Activated CD4-positive, CD25-positive, alpha-beta regulatory T cell treated with anti-CD3 and anti-CD28 coated beads, Interleukin-2, amount 50 U/mL, for 16 hours (primary cell): ENCODE measurements at places on chromosomes 6 and 20.

DNA sequence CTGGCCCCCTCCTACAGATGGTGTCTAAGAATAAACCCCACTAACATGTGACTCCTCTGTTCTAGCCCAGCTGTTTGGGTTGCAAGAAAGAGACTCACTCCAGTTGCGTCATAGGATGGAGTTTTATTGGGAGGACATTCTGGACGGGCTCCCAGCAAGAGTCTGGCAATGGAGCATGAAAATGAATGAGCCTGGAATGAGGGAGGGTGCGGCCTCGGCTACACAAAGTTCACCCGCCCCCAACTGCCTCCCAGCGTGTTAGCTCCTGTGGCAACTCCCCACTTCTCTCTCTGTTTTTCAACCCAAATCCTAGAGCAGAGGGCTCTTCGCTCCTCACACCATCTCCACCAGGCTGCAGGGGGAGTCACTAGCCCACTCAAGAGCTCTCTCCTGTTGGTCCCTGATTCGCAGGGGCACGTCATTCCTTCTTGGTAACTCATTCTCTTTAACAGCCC is 5.1 kb upstream of the ADAM33 start:
- DNase-seq = no peak

GRCh38 chr6:89297695-89298351 is 17.3 kb downstream of the GABRR2 start:
- DNase-seq = no peak

- DNase-seq = no peak
Observed at GRCh38 chr20:46550461-46550860, at the start of gene OCSTAMP. Gene OCSTAMP (minus strand): TSS chr20:46550654. CDS start chr20:46550560, 94 bp downstream.

DNA sequence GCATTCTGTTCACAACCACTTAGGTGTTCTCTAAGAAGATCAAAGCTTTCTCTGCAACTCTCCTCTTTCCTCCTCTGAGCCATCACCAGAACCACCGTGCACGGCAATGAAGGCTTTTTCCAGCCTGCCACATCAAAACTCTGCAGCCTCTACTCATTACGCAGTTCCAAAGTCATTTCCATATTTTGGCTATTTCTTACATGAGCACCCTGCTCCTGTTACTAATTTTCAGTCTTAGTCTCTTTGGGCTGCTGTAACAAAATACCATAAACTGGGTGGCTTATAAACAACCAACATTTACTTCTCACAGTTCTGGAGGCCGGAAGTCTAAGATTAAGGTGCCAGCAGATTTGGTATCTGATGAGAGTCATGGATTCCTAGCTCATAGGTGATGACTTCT is 70.4 kb upstream of the THBS2 start:
- DNase-seq = no peak

GRCh38 chr6:168293636-168294530 is 25.7 kb downstream of the DACT2 start:
- DNase-seq = no peak

- DNase-seq = no peak
Observed at GRCh38 chr6:33748841-33749240, 2.1 kb upstream of the IP6K3 start.

DNA sequence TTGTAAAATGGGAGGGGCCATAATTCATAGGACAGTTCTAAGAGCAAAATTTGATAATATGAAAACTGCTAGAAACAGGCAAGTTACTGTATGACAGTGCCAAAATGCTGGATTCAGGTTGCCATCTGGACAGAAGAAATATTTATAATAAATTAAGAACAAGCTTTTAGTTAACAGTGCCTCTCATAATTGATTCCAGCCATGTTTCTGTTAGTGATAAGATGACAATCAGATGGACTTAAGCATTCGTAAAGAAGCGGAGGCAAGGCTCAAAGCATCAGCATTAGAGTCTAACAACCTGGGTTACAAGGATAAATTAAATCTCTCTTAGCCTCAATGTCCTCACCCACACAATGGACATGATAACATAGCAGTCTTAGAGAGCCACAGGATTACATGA is 61.0 kb downstream of the SESN1 start:
- no peak for DNase-seq

DNA sequence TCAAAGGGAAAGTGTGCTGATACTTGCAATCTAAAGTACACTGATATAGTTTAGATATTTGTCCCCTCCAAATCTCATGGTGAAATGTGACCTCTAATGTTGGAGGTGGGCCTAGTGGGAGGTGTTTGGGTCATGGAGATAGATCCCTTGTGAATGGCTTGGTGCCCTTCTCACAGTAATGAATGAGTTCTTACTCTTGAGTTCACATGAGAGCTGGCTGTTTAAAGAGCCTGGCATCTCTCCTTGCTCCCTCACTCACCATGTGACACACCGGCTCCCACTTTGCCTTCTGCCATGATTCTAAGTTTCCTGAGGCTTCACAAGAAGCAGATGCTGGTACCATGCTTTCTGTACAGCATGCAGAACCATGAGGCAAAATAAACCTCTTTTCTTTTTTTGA is 78.1 kb downstream of the REPS1 start:
- no peak for DNase-seq

- no peak for DNase-seq
Observed at GRCh38 chr6:142861711-142862110, 83.3 kb downstream of the HIVEP2 start.

GRCh38 chr6:131893198-131893597 is 58.0 kb downstream of the CCN2 start:
- DNase-seq = no peak

DNA sequence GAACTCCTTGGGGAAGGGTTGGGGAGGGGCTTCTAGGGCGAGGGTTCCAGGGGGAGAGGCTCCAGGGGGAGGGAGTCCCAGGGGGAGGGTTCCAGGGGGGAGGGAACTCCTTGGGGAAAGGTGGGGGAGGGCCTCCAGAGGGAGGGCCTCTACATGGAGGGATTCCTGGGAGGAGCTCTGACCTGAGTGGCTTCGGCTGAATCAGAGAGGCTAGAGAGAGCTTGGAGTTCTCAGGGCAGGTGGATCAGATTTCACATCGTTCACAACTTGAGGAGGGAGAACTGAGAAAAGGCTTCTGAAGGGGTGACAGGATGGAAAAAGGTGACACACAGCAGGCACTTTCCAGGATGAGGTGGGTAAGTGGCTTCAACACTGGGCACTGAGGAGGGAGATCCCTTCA is 49.1 kb downstream of the DAAM2 start:
- no peak for DNase-seq

DNA sequence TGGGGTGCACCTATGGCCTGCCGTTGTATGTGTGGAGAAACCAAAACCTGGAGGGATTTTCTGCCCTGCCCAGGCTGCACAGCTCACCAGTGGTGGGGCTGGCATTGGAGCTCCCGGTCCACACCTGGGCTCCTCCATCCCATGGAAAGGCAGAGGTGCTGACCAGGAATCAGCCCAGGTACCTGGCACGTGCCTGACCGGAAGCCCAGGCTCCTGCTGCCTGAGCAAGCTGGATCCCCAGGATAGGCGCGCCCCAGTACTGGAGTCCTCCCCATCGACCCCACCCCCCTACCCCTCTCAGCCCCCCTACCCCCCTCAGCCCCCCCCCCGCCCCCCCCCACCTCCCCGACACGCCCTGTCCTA is 39.9 kb upstream of the HMGA1 start:
- no peak for DNase-seq

DNA sequence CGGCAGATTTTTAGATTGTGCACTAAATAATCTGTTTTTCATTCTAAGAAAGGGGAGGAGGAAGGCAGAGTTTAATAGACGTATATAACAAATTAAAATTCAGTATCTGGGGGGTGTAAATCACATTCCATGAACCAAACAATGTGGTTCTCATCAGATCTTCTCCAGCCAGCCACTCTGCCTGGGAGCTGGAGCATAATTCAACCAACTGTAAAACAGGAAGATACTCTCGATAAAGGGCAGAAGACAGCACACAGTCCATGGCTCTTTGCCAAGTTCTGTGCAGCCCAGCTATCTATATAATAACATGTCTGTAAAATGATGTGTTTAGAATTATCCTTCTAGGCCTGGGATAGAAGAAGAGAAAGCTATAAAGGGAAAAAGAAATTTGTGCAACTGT is 289.9 kb upstream of the ZFP64 start:
- no peak for DNase-seq

DNA sequence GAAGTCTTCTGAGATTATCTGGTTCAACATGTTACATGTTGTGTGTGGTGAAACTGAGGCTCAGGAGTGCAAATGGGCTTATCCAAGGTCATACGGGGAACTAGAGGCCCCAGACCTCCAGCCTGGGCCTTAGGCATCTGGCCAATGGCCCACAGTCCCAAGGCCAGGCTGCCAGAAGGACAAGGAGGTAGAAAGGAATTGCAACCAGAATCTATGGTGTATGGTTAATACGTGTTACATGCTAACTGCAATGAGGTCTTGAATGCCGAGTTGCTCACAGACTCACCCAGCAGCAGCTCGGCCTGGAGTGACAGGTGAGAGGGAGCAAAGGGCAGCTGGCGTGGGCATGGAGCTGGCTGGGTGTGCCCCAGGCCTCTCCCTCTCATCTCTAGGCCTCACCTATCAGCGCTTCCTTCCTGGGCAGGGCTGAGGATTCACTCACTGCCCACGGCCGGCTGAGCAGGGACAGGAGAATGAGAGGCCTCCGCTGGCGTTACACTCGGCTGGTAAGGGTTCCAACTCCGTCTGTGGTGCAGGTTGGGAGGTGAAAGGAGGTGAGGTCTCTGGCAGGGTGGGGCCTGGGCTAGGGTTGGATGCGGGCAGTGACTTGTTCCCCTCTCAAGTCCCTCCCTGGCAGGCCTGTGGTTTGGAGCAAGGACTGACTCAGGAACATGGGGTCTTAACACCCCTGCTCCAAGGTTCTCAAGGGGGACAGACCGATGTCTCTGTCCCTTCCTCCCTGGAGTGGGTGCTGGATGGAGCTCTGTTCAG is at the start of gene TLDC2:
TLDC2 (plus strand) TSS at position 437 of the 771 bp plus-strand sequence; CDS start at position 474, 37 bp downstream.
- no peak for DNase-seq

DNA sequence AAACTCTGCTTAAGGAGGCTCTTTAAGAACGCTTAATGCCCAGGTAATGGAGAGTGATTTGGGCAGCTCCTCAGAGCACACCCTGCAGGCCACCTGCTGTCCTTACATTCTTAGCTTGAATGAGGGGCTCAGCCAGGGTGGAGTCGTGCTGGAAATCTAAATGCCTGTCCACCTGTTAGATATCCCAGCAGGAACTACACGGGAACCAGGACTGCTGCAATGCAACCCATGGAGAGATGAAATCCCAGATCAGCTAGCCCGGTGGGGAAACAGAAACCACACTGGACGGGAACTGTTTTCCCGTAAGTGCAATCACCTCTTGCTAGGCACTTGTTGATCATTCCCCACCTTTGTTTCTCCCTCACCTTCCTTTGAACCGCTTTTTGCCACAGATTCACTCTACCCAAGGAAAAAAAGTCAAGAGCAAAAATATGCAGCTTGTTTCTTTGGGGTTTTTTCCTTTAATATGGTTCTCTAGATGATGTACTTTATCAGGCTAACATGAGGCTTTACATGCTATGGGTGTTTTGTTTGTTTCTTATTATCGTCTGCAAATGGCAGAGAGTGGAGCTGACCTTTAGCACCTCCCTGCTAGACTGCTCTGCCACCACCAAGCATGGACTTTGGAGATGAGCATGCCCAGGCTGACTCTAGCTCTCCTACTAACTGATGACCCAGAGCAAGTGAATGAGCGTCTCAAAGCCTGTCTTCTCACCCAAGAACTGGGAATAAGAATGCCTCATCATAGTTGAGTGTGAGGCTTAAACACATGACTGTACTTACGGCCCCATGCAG is 125.9 kb upstream of the TNFAIP3 start:
- DNase-seq = no peak

- DNase-seq = no peak
Observed at GRCh38 chr20:20480126-20480525, 112.2 kb downstream of the INSM1 start.

GRCh38 chr6:23002044-23002619 is 432.8 kb downstream of the HDGFL1 start:
- DNase-seq = no peak

- DNase-seq = no peak
Observed at GRCh38 chr6:76592566-76592965, 520.1 kb upstream of the IMPG1 start.

DNA sequence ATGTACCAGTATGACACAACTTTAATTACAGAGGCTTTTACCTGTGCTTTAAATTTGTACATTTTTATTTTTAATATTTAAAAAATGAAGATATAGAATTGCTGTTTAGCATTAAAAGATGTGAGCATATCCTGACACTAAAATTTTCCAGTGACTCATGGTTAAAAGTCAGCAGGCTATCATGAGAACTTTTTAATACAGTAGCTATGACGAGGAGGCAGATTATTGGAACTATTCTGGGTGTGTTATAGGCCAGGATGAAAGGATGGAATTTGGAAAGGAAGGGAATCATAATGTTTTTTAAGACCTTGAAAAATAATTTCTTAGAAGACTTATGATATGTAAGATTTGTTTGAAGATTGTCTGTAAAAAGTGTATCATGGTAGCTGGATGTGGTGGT is 91.0 kb downstream of the GFRA4 start:
- DNase-seq = no peak
